Right renal pelvis (tissue), 4 donors: ENCODE measurements at places on chromosomes 7 and 10. TPM values are rescaled to one million over a fixed set of nuclear protein-coding genes. Genes with fewer than 3 reads are reported as not detected.

The ADCK2 gene
- polyA plus RNA-seq = 25.2 TPM

The TSPAN13 gene
- polyA plus RNA-seq = 35.1 TPM

The IL2RA gene
- 0.47 TPM for polyA plus RNA-seq

The NODAL gene
- polyA plus RNA-seq = 0.22 TPM

DNA sequence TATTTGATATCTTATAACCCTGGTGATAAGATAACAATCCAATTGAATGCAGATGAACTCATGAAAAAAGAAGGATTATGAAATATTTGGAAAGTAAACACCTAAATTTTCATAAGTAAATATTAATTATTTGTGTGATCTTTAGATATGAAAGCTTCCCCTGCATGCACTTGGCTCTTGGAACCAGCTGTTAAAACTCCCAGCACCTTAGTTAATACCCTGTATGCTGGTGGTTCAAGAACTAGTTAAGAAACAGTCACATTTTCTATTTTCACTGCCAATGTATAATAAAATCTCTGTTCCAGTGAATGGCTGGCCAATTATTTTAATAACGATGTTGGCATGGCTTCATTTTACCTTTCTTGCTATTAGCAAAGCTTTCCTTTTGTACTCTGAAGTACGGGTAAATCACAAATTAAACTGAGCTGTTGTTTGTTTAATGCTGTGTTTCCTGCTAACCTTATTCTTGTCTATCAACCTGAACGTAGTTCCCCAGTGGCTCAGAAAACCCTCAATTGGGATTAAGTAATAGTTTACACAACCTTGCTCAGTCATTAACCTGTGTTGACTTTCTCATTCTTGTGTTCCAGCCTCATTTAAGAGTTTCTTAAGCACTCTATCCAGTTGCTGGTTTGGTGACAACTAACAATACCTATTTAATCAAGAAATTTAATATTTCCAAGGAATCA lies 38.9 kb downstream of the MET start:
- no peak for DNase-seq

GRCh38 chr7:134129856-134130523 lies 2.9 kb downstream of the LRGUK start:
- DNase-seq = no peak

- DNase-seq = no peak
These were observed 2.1 kb downstream of the FAM170B start for GRCh38 chr10:49131507-49132361.

- no peak for DNase-seq
These were observed 464.4 kb upstream of the AKR1E2 start for GRCh38 chr10:4361581-4361980.

GRCh38 chr10:34528320-34528719 lies 286.8 kb downstream of the PARD3 start:
- DNase-seq = no peak

- DNase-seq = no peak
These were observed 114.5 kb downstream of the GRID1 start for GRCh38 chr10:86252079-86252478.

DNA sequence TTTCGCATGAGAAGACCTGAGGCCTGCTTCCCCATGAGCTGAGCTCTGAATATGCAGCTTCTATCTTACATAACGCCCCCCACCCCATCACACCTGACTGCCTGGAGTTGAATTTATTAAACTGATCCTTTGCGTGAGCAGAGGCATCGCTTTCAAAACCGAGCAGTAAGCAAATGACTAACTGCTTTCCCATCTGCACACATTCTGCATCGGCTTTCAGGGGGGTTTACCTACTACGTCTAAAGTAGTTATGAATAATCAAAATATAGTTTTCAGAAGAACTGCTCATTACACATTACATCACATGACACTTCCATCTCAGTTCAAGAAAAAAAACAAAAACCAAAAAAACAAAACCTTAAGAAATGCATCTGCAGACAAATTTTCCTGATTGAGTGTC lies 54.7 kb upstream of the EGR2 start:
- no peak for DNase-seq

DNA sequence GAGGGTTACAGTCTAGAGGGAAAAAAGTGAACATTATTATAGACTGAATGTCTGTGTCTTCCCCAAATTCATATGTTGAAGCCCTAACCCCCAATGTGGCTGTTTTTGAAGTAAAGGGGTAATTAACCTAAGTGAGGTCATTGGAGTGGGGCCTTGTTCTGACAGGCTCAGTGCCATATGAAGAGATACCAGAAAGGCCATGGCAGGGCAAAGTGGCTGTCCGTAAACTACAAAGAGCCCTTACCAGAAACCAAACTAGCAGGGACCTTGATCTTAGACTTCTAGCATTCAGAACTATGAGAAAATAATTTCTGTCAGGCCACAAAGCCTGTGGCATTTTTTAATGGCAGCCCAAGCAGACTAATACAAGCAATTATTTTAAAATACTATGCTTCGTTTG lies 8.7 kb downstream of the TMEM209 start:
- DNase-seq = no peak

- DNase-seq = no peak
These were observed 1.2 kb upstream of the SDHAF3 start for GRCh38 chr7:97116308-97116707.

- no peak for DNase-seq
These were observed 162.2 kb upstream of the FAM3C start for GRCh38 chr7:121558288-121558687.

DNA sequence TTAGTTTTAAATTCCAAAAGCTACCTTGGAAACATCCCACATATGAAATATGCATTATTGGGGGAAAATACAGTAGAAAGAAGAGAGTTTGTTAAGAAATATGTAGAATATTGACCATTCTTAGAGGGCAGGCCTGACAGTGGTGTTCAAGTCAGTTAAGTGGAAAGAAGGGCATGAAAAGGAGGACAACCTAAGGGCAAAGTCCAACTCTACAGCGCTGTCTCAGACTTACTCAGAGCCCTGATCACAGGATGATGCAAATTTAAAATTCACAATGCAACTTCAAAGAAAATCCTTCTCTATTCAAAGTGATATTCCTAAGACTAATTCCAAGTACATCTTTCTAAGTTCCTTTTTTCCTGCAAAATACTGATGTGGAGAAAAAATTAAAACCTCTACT lies 139.1 kb upstream of the LRRTM3 start:
- no peak for DNase-seq

- no peak for DNase-seq
These were observed 14.1 kb downstream of the LAT2 start for GRCh38 chr7:74223711-74224510.

GRCh38 chr10:72483471-72483870 lies 128.8 kb upstream of the DNAJB12 start:
- no peak for DNase-seq
